CD8-positive, alpha-beta memory T cell (primary cell): ENCODE measurements at places on chromosomes 3 and 15. TPM values are rescaled to one million over a fixed set of nuclear protein-coding genes. Genes with fewer than 3 reads are reported as not detected.

DNA sequence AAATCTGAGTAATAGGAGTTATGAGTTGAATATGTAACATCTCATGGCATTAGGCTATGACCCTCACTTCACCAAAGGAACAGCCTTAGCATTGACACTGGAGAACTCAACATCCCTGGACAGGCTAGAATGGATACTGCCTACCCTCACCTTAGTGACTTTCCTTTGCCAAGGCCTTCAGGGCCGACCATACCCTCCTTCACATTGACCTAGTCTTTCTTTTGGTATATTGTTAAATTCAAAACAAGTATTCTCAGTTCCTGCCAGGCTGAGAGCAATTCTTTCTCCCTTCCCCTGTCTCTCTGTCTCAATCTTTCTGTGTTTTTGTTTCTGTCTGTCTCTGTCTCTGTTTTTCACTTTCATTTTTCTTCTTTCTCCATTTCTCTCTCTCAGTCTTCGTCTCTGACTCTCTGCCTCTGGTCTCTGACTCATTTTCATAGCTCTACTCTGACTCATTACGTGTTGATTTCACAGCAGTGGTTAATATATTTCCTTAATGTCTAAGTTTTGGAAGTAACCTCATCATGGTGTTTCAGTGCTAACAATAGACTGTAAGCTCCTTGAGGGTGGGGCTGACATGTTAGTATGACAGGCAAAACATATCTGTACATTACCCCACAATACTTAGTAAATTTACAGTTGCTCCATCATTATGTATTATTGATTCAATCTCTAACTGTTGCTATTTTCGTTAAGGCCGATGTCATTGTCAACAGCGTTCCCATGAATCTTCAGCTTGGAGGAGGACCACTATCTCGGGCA, 32.5 kb downstream of the PARP15 start:
- no peak for DNase-seq

DNA sequence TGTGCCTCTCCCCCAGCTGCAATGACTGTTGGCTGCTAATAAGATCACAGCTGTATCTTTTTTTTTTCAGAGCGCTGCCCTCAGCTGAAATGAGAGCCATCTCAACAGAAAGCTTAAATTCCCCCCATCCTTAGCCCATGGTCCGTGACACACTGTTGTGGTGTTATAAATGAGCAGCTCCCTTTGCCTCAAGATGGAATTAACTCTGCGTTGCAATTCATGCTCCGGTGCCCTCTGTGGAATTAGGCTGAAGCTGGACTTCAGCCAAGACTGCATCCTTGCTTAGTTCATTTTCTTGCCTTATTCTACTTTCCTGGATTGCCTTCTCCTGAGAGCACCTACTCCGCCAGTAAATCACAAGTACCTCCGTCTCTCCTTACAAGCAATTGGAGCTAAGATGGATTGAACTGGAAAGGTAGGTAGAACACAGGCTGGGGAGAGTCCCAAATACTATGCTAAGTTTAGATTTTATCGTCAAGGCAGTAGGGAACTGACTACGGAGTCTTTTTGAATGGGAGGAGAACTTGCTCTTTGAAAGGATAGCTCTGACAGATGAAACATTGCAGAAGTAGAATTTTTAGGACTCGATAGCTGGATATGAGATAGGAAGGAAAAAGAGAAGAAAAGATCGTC, 39.0 kb upstream of the THRB start:
- no peak for DNase-seq

GRCh38 chr3:188060840-188061544, 93.0 kb upstream of the LPP start:
- DNase-seq = peak; percentile 17

Gene SPSB4
- total RNA-seq = not detected

GRCh38 chr15:29736744-29737020, 85.6 kb downstream of the TJP1 start:
- no peak for DNase-seq
